Pons (tissue), 1 donor: ENCODE measurements at places on chromosomes 11 and 22.

GRCh38 chr22:41403532-41404318 lies 22.0 kb downstream of the TEF start:
- DNase-seq = peak; percentile 98

GRCh38 chr11:125286486-125286885 lies 121.9 kb downstream of the PKNOX2 start:
- DNase-seq = no peak

- DNase-seq = peak; percentile 89
These were observed 16.5 kb upstream of the OR5B21 start for GRCh38 chr11:58524232-58525036.

DNA sequence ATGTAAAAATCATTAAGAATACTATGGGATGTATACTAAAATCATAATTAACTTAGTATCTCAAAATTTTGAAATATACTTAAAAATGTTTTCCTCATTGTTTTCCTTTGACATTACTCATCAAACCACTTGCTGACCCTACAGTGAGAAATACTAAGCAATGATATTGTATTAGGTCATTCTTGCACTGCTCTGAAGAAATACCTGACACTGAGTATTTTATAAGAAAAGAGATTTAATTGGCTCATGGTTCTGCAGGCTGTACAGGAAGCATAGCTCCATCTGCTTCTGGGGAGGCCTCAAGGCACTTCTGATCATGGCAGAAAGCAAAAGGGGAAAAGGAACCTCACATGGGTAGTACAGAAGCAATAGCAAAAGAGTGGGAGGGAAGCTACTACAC lies 950.9 kb upstream of the CHORDC1 start:
- DNase-seq = no peak

DNA sequence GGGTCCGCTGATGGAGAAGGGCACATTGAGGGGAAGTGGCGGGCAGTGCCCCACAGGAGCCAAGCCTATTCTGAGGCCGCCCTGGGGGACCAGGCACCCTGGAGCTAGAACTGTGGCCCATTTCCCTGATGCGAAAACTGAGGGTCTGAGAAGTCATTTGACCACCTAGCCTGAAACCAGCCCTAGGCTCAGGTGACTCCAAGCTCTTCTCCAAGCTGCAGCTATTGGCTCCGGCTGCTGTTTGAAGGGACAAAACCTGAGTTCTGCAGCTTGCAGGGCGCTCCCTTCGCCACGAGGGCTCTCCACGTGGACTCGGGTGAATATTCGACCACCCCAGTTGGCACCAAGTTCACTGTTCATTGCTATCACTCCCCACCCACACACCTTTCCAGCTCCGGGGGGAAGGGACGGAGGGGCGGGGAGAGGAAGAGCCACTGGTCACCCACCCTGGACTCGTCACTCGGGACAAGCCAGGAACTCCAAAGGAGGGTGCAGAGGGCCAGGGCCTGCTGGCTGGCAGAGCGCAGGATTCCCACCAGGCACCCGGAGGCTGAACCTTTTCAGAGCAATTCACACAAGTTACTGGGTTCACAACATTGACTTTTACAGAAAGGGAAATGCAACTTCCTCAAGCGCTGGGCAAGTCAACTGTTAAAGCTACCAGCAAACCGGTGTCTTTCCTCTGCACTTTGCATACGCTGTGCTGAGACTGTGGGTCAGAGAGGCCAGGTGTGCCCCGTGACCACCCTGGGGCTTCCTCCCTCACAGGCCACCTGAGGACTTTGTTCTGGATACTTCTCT lies 1.1 kb upstream of the RAC2 start:
- no peak for DNase-seq

DNA sequence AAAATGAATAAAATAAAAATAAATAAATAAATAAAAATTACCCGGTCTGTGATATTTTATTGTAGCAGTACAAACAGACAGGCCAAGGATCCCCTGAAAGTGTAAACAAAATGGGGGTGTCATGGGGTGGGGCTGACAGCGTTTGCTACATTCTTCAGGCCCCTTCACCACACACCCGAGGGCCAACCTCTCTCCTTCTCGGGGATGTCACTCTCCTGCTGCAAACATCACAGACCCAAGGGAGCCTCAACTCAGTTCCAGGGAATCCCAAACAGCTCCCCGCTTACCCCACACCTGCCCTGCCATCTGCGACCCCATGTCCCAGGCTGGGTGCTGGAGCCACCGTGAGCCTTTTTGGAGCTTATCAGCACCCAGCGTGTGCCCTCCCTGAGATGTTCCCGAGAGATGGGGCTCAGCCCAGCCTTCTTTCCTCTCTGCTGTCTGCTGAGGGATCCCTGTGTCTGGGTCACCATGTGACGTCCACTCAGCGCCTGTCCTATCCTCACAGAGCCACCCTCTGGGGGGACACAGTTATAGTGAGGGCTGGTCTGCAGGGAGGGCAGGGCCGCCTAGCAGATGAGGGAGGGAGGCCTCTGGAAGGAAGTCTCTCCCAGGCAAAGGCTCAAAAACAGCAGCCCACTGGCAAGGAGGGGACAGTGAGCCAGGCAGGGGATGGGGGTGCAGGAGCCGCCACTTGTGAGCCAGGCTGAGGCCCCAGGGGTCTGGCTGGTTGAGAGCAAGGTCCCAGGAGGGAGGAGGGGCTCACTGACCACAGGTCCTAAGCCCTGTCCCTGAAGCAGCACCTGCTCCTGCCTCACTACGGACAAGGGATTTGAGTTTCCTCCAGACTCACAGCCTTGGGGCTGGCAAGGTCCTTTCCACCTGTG lies 1041.6 kb downstream of the BRD1 start:
- no peak for DNase-seq

GRCh38 chr11:8806974-8807373 lies 104.0 kb upstream of the AKIP1 start:
- DNase-seq = no peak

- no peak for DNase-seq
These were observed 682.5 kb downstream of the NTM start for GRCh38 chr11:132052904-132053303.

- DNase-seq = no peak
These were observed 11.2 kb upstream of the PIK3C2A start for GRCh38 chr11:17219016-17219415.

- DNase-seq = no peak
These were observed 11.4 kb upstream of the BRD1 start for GRCh38 chr22:49838771-49839717.

GRCh38 chr11:67627441-67627811 lies 2.3 kb downstream of the NUDT8 start:
- DNase-seq = no peak

DNA sequence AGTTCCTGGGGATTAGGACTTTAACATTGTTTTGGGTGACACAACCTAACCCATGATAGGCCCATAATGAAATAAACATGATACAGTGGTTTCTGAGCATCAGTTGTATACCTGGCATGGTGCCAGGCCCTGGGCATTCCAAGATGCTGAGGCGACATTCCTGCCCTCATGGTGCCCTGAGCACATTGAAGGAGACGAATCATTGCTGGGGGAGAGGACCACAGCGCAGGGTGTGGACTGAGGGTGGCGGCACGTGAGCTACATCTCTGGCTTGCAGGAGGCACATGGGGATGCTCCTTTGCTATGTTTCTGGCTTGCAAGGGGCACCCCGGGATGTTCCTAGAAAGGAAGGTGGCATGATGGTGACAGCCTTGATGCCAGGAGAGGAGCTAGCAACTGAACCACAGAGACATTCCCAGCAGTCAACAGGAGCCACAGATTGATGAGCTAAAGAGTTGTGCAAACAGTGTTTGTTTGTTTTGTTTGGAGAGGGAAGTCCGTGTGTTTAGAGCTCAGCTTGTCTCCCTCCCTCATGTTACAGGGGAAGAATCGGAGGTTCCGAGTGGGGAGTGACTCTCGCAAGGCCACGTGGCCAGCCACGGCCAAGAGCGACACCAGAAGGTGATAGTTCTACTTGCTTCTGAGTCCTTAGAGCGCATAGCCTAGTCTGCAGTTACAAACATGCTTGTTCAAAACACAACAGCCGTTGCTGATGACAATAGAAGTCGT lies 106.4 kb downstream of the MIAT start:
- DNase-seq = no peak

- DNase-seq = no peak
These were observed 156.1 kb downstream of the HIPK3 start for GRCh38 chr11:33413301-33413700.

DNA sequence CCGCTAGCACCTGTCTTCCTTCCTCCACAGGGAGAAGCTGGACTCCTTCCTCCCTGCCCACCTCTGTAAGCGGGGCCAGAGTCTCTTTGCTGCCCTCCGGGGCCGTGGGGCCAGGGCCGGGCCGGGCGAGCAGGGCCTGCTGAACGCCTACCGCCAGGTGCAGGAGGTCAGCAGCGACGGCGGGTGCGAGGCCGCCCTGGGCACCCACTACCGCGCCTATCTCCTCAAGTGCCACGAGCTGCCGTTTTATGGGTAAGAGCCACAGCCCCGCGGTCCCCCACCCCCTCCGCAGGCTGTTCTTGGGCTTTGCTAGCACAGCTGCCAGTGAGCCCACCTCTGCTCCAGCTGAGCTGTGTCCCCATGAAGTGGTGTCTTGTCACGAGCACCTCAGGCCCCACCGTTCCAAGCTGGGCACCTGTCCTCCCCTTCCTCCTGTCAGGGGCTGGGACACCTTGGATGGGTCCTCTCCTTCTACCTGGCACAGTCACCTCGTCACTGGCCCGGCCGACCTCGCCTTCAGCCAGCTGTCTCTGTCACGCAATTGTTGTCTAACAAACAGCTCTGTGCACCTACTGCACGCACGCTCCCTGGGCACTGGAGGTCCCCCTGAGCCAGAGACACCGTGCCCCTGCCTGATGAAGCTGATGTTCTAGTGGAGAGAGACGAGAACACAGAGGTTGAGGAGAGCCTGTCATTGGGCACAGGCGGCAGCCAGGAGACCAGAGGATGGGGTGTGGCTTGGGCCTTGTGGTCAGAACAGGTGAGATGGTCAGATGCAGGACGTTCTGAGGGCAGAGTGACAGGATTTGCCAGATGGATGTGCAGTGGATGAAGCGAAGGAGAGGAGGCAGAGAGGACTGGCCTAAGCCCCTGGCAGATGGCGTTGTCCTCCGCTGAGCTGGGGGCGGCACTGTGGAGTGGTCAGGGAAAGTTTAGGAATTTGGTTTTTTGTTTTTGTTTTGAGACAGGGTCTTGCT lies 10.6 kb downstream of the FRMD8 start:
- no peak for DNase-seq

DNA sequence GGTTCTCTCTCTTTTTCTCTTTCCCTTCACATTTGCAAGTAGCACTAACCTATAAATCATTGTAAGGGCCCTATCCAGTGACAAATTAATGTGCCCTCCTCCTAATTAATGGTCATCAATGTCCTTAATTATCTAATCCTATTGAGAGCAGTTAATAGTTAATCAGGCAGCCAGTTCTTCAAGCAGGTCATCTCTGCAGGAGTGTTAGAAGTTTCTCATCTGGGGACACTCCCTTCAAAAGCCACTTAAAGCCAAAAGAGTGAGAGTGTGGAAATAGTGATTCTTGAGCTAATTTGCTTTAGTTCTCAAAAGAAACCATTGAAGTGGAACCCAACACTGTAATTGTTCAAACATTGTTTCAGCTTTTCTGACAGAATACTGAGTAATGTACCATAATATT lies 141.6 kb downstream of the ELP4 start:
- no peak for DNase-seq

- no peak for DNase-seq
These were observed 58.1 kb downstream of the AMBRA1 start for GRCh38 chr11:46535688-46536087.

DNA sequence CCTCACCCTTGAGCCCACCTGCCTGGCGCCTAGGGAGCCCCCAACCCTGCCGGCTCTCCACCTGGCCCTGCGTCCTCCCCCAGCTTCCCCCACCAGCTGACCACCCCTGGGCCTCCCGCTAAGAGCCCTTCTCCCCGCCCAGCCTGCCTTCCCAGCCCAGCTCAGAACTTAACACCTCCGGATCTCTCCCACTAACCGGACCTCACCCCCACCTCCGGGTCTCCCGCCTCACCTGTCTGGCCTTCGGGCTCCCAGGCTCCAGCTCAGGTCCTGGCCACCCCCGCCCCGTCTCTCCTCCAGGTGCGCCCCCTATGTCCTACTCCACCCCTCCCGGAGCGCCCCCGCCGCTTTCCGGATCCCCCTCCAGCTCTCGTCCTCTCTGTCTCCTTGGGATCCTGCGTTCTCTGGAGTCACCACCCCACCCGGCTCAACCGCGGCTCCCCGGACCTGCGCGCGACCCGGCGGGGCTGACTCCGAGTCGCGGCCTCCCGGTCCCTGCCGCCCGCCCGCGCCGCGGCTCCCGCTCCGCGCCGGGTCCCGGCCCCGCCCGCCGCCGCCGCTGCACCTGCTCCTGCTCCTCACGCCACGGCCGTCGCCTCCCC lies at the start of gene KCNJ11:
Gene KCNJ11, minus strand, starts transcription at position 51 of the 602 bp plus-strand sequence. CDS start 568 bp downstream, outside the sequence.
- DNase-seq = no peak

- peak; percentile 68 for DNase-seq
These were observed 953 bp upstream of the PACS1 start for GRCh38 chr11:66068923-66069714.

DNA sequence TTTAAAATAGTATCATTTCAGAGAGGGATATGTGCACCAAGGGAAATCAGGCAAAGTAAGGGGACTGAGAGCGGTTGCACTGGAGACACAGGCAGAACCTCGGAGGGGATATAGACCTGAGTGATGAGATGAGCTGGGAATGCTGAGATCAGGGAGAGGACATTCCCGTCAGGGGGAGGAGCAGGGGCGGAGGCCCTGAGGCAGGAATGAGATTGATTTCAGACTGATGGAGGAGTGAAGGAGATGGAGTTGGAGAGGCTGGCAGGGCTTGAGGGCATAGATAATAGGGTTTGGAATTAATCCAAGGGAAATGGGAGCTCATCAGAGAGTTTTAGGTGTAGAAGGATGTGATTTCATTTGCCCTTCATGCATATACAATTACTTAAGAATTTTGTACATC lies 13.2 kb downstream of the CD6 start:
- no peak for DNase-seq
